Left ventricle myocardium inferior (tissue), 1 donor: ENCODE measurements at places on chromosomes 7 and 10. TPM values are rescaled to one million over a fixed set of nuclear protein-coding genes. Genes with fewer than 3 reads are reported as not detected.

The CACNB2 gene
- total RNA-seq = 38.1 TPM

DNA sequence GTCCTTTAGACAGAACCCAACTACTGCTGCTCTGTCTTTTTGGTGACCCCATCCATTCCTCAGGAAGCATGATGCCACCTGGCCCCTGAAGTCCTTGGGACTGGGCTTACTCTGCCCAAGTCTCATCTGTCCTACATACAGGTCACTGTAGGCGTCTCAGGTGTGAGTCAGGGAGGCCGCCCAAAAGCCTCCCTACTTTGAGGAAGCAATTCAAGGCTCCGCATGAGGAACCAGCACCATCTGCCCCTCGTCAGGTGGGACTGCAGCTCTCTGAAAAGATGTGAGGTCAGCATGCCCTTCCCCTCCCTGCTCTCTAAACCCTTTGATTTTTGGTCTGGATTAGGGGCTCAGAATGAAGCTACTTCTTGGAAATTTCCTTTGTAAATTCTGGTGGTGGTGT lies 354.8 kb downstream of the CXCL12 start:
- no peaks in the 10 kb centered on the region for H3K27me3 ChIP-seq
- no peak for DNase-seq
- peaks cover 9% of the 10 kb centered on the region for H3K4me1 ChIP-seq
- H3K4me3 ChIP-seq = no peak overlapping the region

The RBP3 gene
- total RNA-seq = not detected

The SFTPD gene
- 0.49 TPM for total RNA-seq

DNA sequence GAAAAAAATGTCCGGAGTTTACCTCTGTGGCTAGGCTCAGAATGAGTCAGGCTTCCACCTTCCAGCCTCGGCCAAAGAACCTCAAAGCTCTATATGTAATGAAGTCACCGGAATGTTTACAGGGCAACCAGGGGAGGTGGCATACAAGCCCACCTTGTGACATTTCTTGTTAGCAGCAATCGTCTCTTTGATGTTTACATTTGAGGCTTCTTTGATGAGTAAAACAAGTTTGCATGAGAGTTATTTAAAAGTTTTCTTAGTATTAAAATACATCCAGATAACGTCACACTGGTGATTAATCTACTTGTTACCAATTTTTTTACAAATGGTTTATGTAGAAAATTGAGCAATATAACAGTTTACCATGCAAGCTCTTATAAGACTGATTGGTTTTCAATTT lies 133.1 kb upstream of the ADAM12 start:
- no peak overlapping the region for H3K27ac ChIP-seq
- no peak overlapping the region for H3K4me3 ChIP-seq
- DNase-seq = no peak
- peaks cover 32% of the 10 kb centered on the region for H3K27me3 ChIP-seq

The NPC1L1 gene
- total RNA-seq = 0.19 TPM

The TBC1D12 gene
- 4.4 TPM for total RNA-seq

- no peaks in the 10 kb centered on the region for H3K36me3 ChIP-seq
- H3K4me1 ChIP-seq = peaks cover 7% of the 10 kb centered on the region
- H3K27ac ChIP-seq = peak overlapping the region; percentile 12
- peak; percentile 63 for DNase-seq
- no peak overlapping the region for H3K4me3 ChIP-seq
These were observed 147.9 kb upstream of the FRMD4A start for GRCh38 chr10:14478604-14479003.

DNA sequence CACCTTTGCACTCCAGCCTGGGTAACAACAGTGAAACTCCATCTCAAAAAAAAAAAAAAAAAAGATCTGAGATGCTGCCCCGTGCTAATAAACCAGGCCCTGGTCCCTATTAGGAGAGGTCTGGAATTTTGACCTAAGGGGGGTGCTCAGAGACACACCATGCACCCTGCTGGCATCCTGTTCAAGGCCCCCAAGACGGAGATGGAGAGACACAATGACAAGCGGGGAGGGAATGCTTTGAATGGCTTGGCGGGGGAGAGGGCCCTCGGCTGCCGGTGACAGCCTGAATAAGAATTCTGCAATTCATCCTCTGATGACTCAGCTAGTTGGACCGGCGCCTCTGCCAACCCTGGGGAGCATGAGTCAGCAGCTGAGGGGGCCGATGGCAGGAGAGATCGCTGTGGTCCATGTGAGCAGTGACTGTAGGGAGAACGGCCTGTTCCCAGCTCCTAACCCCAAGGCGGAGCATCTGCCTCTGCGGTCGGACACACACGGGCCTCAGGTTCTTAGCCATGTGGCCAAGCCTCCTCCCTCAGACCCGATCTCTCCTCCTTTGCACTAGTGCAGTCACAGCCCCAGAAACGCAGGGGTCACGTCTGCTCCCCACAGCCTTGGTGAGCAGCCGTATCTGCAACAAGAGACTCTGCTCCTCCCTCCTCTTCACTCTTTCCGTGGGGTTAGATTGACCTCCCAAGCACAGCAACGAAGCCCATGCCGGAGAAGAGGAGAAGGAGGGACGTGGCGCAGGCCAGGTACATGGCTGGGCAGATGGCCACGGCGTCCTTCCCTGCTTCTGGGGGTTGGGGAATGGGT lies 14.9 kb downstream of the TRIM56 start:
- H3K36me3 ChIP-seq = no peaks in the 10 kb centered on the region
- peak; percentile 91 for DNase-seq
- H3K27ac ChIP-seq = peak overlapping the region; percentile 67

DNA sequence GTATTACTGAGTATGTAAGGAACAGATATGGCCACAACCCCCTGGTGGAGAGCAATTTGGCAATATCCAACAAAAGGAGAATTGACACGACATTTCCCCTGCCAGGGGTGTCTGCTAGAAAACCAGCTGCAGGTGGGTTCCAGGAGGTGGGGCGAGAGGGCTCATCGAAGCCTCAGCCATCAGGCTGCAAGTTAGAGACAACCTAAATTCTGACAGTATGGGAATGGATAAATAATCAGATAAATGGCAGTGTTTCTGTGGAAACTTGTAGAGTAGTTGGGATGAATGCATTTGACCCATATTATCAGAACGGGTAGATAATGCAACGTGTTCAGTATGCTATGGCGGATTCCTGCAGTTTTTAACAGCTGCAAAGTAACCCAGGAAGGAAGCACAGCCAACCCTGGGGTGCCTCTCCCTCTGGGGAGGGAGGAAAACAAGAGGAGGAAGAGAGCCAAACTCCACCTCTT lies 3.5 kb downstream of the TMEM273 start:
- H3K4me3 ChIP-seq = peak overlapping the region; percentile 62
- peaks cover 61% of the 10 kb centered on the region for H3K4me1 ChIP-seq
- H3K27ac ChIP-seq = peak overlapping the region; percentile 53
- H3K36me3 ChIP-seq = no peaks in the 10 kb centered on the region
- H3K27me3 ChIP-seq = no peaks in the 10 kb centered on the region

GRCh38 chr7:1761097-1761496 lies 91.0 kb downstream of the ELFN1 start:
- no peaks in the 10 kb centered on the region for H3K36me3 ChIP-seq
- no peak overlapping the region for H3K4me3 ChIP-seq
- H3K4me1 ChIP-seq = peaks cover 12% of the 10 kb centered on the region

GRCh38 chr10:50152792-50153272 lies 85.1 kb downstream of the WASHC2A start:
- H3K4me1 ChIP-seq = no peaks in the 10 kb centered on the region
- H3K4me3 ChIP-seq = peak overlapping the region; percentile 55
- no peaks in the 10 kb centered on the region for H3K36me3 ChIP-seq
- H3K27ac ChIP-seq = no peak overlapping the region

DNA sequence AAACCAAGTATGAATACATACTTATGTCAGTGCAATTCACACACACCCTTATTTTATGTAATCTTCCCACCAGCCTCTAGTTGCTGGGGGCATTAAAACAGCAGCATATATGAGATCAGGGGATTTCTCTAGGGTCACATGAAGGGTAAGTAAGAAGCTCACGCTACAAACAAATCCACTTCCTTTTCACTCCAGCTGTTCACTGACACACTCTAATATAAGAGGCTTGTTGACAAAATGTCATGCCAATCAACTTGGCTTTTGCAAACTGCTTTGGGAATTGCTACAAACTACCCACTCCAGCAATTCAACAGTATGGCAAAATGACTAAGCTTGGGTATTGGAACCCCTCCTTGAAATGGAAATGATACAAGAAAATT lies 10.3 kb downstream of the FAM3C start:
- H3K27ac ChIP-seq = no peak overlapping the region
- H3K36me3 ChIP-seq = no peaks in the 10 kb centered on the region
- DNase-seq = no peak
- H3K4me3 ChIP-seq = no peak overlapping the region

GRCh38 chr10:33335801-33336581 lies 1.5 kb upstream of the NRP1 start:
- H3K4me1 ChIP-seq = peaks cover 79% of the 10 kb centered on the region
- H3K4me3 ChIP-seq = peak overlapping the region; percentile 82
- H3K36me3 ChIP-seq = no peaks in the 10 kb centered on the region

The NPM3 gene
- 7.9 TPM for total RNA-seq

The DKK1 gene
- not detected for total RNA-seq
